ENCODE measurements at places on chromosomes 12 and 14.

- no peak for DNase-seq
- H3K4me1 ChIP-seq, result peaks cover 19% of the 10 kb centered on the region
- H3K4me3 ChIP-seq, result peak overlapping the region; percentile 93
Observed at GRCh38 chr14:76810953-76811400, 1.7 kb downstream of the ANGEL1 start.

GRCh38 chr12:118135788-118136558 lies at the start of gene PEBP1:
TSS of gene PEBP1 (plus strand) at chr12:118136124. CDS start at chr12:118136210, 86 bp downstream.
- no peaks in the 10 kb centered on the region for H3K27me3 ChIP-seq
- peaks cover 50% of the 10 kb centered on the region for H3K4me1 ChIP-seq
- DNase-seq, result peak; percentile 98
- H3K4me3 ChIP-seq, result peak within 1 kb of the TSS; percentile 97
- peak within 1 kb of the TSS; percentile 87 for H3K27ac ChIP-seq
- peaks cover 17% of the 10 kb centered on the region for H3K36me3 ChIP-seq

DNA sequence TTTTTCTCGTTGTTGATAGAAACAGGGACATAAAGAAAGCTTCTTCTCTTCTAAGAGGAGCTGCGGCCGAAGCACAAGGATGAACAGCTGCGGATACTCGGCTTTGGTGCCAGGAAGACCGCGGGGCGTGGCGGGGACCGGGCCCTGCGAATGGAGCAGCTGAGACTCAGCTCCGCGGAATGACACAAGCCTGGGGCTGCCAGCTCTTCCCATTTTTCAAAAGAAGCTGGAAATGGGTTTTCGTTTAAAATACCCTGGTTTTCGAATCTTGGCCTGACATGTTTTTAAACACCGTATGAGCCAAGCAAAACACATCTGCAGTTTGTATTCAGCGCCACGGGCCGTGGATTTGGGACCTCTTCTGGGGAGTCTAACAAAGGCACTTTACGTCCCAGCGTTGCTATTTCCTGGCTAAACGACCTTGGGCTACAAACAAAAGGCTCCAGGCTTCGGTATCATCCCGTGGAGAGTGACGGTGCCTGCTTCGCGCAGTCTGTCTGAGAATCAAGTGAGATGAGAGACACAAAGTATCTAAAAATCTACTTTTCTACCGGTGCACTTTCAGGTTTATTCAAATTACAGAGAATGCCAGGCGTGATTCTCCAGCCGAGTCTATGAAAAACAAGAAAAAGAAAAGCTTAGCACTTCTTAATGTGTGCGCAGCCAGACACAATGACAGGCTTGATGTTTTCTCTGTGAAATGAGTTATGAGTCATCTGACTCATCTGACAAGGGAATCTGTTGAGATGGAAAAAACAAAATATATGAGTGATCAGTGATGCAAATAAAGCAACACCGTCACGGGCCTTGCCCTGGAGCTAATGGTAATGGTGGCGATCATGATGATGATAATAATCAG lies 114.0 kb upstream of the TMEM132D start:
- peaks cover 4% of the 10 kb centered on the region for H3K27me3 ChIP-seq
- H3K4me1 ChIP-seq, result peaks cover 2% of the 10 kb centered on the region
- H3K36me3 ChIP-seq, result no peaks in the 10 kb centered on the region

GRCh38 chr12:54369597-54370131 lies 5.4 kb upstream of the GPR84 start:
- peaks cover 62% of the 10 kb centered on the region for H3K4me1 ChIP-seq
- DNase-seq, result no peak
- H3K4me3 ChIP-seq, result peak overlapping the region; percentile 62
- H3K27me3 ChIP-seq, result no peaks in the 10 kb centered on the region
- no peaks in the 10 kb centered on the region for H3K36me3 ChIP-seq
- H3K27ac ChIP-seq, result peak overlapping the region; percentile 68

DNA sequence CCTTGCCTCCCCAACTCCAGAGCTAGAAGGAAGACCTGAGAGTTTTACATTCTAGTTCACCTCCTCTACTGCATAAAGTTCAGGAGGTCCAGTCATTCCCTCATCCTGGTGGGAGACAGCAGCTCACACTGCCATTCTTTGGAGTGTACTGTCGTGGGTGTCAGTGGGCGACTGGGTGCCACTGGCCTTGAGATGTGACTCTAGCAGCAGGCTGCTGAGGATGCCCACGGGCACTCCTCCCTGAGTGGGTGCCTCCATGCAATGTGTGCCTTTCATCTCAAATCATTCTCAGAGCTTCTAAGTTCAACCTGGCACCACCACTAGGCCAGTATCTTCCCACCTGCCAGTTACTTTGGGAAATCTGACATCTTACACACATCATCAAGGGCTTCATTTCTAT lies 12.5 kb downstream of the RFX4 start:
- H3K27ac ChIP-seq, result no peak overlapping the region
- no peaks in the 10 kb centered on the region for H3K36me3 ChIP-seq
- DNase-seq, result no peak
- peaks cover 79% of the 10 kb centered on the region for H3K27me3 ChIP-seq
- no peak overlapping the region for H3K4me3 ChIP-seq

DNA sequence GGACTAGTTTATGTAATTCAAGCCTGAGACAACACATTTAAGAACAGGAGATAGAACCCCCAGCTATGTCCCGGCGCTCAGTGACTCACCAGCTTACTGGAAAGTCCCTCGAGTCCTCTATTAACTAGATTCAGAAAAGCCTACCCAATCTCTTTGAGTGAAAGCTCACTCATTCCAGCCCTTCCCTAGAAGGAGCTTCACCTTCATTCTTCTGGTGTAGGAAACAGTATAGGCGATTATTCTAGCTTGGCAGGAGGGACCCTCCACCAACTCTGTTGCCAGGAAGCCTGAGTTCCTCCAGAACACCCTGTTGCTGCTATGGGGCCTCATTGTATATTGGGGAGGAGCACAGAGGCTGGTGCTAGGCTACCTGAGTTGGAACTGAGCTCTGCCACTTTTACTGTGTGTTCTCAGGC lies 57.2 kb upstream of the AEBP2 start:
- peaks cover 15% of the 10 kb centered on the region for H3K36me3 ChIP-seq
- H3K27me3 ChIP-seq, result no peaks in the 10 kb centered on the region
- H3K27ac ChIP-seq, result peak overlapping the region; percentile 68

DNA sequence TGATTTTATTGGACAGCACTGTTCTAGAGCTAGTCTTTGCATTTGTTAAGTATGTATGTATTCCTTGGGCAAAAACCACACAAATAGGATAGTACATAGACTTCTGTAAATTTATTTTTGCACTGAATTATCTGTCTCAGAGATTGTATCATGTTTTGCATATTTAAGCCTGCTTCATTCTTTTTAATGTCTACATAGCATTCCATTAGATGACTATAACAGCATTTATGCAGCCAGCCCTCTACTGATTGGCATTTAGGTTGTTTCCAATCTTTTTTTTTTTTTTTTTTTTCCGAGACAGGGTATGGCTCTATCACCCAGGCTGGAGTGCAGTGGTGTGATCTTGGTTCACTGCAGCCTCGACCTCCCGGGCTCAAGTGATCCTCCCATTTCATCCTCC lies 34.5 kb downstream of the SYNDIG1L start:
- no peak overlapping the region for H3K4me3 ChIP-seq
- no peaks in the 10 kb centered on the region for H3K4me1 ChIP-seq
- no peak for DNase-seq
- peaks cover 66% of the 10 kb centered on the region for H3K27me3 ChIP-seq

Measured in osteocyte (in vitro differentiated cells).